ENCODE measurements at places on chromosomes 4 and X.

DNA sequence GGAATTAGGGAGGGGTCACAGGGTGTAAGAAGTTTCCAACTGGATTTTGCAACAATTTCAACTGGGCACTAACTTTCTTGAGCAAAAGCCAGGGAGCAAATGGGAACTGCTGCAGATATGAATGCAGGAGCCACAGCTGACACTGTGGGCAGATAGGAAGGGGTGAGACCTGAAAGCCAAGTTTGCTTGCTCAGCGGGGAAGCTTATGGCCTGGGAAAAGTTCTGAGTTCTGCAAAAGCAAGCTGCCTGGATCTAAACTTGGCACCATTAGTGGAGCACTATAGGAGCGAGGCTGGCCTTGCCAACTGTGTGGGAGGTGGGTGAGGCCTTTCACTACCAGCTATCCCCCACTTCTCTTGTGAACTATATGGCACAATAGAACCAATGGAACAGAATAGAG lies 11.1 kb downstream of the CYSLTR1 start:
- DNase-seq: no peak

- DNase-seq: peak; percentile 67
Observed at GRCh38 chrX:13750204-13750603, 15.7 kb downstream of the OFD1 start.

DNA sequence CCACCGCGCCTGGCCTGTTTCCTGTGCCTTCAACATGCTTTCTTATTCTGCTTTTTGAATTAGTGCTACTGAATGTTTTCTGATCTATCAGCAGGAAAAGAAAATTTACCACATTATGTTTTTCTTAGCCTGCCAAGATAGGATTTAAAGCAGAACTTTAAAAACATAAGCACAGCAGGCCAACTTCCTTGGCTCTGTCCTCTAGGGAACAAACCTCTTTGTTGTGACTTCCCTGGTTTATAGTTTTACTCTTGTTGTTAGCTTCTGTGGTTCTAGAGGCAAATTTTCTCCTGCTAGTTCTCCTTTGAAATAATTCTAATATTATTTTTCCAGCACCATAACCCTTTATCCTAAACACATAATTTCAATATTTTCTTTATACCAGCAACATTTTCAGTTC lies 605.1 kb downstream of the ADGRL3 start:
- no peak for DNase-seq

DNA sequence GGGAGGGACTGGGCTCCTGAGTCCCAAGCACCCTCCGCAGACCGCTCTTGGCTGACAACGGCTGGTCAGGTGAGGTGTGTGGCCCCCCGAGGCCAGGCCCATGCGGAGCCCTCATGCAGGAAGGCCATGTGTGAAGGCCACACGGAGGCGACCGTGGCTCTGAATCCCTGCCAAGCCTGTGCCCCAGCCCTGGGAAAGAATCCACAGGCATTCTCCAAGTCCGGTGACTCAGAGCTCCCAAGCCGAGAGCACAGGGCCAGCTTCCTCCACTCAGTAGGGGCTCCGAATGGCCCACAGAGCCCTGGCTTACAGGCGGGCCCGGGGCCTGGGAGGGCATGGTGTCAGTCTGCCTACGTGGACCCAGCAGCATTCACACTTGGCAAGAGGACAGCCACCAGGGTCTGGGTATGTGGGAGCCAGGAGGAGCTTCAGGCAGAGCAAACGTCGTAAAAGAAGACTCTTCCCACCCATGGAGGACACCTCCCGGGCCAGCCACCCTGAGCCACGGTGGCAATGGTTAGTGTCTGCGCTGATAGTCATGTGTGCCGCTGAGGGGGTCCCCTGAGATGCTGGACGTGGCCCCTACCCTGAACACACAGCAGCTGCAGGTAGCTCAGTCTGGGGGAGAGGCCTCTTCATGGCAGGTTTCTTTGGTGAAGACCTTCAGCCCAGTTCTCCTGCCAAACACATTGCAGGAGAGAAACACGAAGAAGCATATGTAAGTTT lies 105.7 kb downstream of the PSAPL1 start:
- no peak for DNase-seq

DNA sequence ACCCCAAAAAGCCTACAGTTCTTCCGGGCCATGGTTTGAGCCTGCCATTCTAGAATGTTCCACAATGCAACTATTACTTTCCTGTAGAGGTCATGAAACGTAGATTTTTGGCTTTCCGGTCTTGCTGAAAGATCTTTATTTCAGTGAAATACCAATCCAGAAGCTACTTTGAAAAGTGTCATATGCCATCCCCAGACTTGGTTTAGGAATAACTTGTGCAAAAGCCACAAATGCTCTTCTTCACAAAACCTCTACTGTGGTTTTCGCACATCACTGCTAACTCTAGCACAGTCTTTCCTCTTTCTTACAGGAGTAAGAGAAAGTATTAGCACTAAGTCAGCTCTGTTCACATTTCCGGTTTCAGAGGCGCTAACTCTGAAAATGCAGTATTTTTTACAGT lies 12.7 kb upstream of the CD40LG start:
- no peak for DNase-seq

DNA sequence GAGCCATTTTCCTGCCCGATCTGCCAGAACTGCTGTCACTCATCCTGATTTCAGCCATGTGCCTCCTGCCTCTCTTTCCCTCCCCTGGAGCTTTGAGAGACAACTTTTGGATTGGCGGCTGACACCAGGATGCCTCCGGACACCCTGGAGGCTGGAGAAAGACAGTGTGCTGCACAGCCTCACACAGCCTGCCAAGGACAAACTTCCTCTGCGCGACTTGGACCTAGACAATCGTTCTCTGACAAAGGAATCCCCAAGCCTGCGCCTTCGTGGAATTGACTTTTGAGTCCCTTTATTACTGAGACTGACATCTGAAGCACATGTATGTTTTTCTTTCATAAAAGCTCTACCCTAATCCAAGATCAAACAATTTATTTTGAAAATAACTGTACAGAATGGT lies 10.8 kb upstream of the LDB2 start:
- DNase-seq: no peak

GRCh38 chr4:10099499-10100325 lies 16.9 kb downstream of the WDR1 start:
- DNase-seq: no peak

GRCh38 chr4:113189546-113189945 lies 140.1 kb downstream of the ANK2 start:
- no peak for DNase-seq

- no peak for DNase-seq
Observed at GRCh38 chr4:118716304-118716703, 31.1 kb downstream of the METTL14 start.

DNA sequence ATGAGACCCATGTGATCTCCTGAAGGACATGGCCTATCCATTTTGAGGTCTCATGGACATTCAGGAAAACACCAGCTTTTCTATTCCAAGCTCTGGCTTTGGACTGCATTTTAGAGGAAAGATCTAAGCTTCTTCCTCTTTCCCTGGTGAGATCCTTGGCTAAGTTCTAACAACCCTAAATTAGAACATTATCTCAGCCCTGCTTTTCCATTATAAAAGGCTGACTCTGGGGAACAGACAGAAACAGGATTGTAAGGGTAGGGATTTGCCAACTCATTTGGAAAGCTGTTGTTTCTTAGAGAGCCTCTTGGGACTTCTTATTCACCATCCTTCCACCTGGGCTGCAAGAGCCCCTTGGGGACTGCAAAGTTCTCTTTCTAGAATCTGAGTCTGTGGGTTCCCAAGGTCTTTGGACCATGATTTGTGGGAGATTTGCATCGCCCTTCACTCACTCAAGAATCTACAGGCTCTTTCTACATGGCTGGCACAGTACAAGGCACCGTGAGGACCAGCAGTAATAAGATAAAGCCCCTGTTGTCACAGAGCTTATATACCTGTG lies 146.9 kb downstream of the FNIP2 start:
- no peak for DNase-seq

GRCh38 chr4:54233697-54234496 lies 4.8 kb downstream of the PDGFRA start:
- DNase-seq: peak; percentile 81

GRCh38 chrX:155880586-155881157 lies 473 bp upstream of the VAMP7 start:
- DNase-seq: peak; percentile 4

- DNase-seq: no peak
Observed at GRCh38 chrX:110915111-110915510, 119.5 kb upstream of the CHRDL1 start.

DNA sequence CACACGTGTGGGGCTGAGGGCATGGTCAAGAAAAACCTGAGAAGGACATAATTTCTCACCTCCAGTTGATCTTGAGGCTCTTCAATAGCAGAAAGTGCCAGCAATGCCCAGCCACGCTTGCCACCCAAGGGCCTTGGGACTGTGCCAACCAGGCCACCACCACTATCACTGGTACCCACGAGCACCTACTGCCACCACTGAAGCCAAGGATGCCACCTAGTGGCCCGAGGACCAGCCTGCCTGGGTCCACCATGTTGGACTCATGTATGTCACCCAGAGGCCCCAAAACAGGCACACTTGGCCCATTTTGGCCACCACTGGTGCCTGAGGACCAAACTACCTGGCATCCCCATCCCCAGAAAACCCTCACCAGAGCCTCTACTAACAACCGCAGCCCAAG lies 191.8 kb downstream of the ADAM29 start:
- DNase-seq: peak; percentile 8

DNA sequence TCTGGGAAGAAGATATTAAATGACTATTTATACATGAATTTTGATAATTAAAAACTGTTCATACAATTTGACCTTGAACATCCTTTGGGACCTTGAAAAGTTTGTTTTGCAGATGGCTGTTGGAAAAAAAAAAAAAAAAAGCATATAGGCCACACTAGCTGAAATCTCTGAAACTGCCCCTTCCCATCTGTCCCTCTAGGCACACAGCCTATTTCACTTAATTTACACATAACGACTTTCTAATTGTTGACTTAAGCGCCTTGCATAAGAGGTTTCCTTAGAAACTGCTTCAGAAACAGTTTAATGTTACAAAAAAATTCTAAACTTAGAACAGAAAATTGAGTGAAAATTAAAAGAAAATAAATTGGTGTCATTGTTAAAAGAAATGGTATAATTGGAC lies 131.0 kb downstream of the COX18 start:
- DNase-seq: no peak

DNA sequence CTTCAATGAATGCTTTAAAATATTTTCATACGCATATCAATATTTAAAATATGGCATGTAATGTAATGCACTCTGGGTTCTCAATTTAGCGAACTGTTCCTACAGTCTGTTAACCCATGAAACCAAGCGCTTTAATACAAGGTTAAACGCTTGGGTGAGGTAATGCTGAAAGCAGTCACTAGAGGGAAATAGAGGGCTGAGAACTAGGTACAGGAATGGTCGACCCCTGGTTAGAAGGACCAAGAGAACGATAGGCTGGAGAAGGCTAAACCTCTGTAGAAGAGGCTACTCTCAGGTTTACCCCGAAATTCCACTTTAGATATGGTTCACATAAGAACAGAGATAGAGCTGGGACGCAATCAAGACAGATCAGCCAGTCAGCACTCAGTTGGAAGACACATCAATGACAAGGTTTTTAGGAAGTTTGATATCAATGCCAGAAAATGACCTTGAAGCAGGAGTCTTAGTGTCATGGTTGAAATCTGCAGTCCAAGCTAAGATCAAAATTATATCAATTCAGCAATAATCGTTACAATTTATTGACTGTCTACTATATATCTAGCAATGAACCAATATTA lies 26.9 kb downstream of the ARSJ start:
- peak; percentile 79 for DNase-seq

All from NAMALWA (cell line).